Cerebellum (tissue), 4 donors: ENCODE measurements at places on chromosomes 1 and 21. TPM values are rescaled to one million over a fixed set of nuclear protein-coding genes. Genes with fewer than 3 reads are reported as not detected.

The MROH9 gene
- total RNA-seq = not detected

The EPHX1 gene
- total RNA-seq = 15.3 TPM

The HNRNPCL2 gene
- total RNA-seq = not detected

The TMPRSS3 gene
- total RNA-seq = 0.09 TPM

The CASP9 gene
- total RNA-seq = 6.4 TPM

The SCCPDH gene
- 38.0 TPM for total RNA-seq

The SLC25A33 gene
- total RNA-seq = 5.4 TPM

The TMEM52 gene
- total RNA-seq = 0.82 TPM

The CRP gene
- not detected for total RNA-seq

The OR2L8 gene
- 6.6 TPM for total RNA-seq

The MUL1 gene
- total RNA-seq = 10.3 TPM

The CHAF1B gene
- 2.5 TPM for total RNA-seq

The ACKR1 gene
- 4.2 TPM for total RNA-seq

The C1QB gene
- total RNA-seq = 7.0 TPM

The SLAMF8 gene
- not detected for total RNA-seq

DNA sequence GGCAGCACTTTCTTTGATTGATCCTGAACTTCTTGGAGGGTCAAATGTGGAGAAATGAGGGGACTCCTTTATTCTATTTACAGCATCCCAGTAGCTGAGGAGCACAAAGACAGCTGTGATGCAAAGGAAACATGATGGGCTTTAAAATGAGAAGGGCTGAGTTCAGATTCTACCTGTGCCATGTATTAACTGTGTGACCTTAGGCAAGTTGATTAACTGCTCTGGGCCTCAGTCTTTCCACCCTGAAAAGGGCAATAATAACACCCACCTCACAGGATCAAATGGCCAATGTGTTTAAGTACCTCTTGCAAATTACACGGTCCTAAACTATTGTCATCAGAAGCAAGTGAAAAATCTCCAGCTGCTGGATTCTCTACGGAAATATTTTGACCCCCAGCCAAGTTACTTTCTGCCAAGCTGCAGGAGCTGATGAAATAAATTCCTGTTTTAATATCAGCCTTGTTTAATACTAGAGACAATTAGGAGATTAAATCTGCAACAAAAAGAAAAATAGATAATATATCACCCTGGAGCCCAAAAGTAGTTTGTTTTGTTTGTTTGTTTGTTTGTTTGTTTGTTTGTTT is 15.7 kb downstream of the TMEM81 start:
- no peak for DNase-seq

GRCh38 chr1:59139396-59139795 is 157.5 kb upstream of the FGGY start:
- DNase-seq = no peak

DNA sequence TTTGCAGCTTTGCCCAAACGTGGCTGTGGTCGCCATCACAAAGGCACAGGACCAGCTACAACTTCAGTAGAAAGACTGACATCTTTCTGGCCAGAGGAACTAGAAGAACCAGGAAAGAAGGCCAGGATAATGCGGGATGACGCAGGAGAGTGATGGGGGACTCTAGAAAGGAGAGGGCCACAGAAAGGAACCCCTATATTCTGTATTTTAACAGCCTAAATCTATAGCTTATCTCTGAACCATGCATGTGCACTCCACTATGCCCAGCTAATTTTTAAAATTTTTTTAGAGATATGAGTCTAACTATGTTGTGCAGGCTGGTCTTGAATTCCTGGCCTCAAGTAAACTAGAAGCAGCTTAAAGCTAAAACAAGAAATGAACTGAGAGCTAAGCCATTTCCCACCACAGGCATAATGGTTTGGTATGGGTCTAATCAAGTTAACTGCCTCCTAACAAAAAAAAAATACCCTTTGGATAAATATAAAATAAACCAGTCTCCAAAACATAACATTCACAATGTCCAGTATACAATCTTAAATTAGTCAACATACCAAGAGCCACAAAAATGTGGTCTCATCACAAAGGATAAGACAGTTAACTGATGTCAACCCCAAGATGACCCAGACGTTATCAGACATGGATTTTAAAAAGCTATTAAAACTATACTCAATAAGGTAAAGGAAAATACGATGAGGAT is 18.0 kb downstream of the LTN1 start:
- no peak for DNase-seq

DNA sequence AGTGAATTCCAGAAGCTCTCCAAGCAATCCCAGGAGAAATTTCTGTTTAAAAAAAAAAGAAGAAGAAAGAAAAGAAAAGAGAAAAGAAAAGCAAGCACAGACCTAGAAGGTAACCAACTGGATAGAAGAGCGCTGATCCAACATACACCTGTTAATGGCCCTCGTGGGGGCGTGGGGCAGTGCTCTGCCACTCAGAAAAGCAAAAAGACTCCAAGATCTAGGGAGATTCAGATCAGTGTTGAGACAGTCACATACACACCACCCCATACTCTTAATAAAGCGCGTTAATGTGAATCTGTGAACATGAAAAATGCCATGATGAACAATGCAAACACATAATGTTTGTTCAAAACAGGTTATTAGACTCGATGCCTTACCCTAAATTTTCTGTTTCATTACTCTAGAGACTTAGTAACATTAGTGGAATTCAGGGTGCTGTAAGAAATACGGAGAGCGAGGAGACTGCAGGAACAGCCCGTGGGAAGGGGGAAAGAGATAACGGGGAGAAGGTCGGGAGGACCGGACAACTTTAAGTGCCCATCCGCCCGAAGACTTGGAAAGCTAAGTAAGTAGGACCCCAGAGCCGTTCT is 406 bp downstream of the NME7 start:
- DNase-seq = peak; percentile 1

DNA sequence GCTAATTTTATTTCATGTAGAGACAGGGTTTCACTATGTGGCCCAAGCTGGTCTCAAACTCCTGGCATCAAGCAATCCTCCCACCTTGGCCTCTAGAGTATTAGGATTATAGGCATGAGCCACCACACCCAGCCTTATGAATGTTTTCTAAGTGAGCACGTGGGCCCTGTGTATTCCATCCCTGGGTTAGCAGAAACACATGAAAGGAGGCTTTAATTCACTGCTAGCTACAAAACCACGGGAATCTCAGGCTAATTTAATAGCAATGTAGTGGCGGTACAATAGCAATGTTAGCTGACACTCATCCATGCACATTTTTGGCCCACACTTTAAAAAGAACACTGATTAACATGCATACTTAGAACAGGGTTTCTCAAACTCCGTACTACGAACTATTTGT is 32.0 kb downstream of the VTCN1 start:
- DNase-seq = no peak

- DNase-seq = no peak
Measured at GRCh38 chr1:214491468-214492146, 59.8 kb downstream of the PTPN14 start.

- DNase-seq = no peak
Measured at GRCh38 chr1:67629370-67630075, 55.5 kb upstream of the GADD45A start.

GRCh38 chr1:172176206-172176605 is 244.3 kb upstream of the C1orf105 start:
- DNase-seq = no peak

GRCh38 chr1:223745731-223746130 is 33.4 kb downstream of the CAPN2 start:
- DNase-seq = no peak

GRCh38 chr1:86990826-86991225 is 76.4 kb downstream of the HS2ST1 start:
- no peak for DNase-seq

DNA sequence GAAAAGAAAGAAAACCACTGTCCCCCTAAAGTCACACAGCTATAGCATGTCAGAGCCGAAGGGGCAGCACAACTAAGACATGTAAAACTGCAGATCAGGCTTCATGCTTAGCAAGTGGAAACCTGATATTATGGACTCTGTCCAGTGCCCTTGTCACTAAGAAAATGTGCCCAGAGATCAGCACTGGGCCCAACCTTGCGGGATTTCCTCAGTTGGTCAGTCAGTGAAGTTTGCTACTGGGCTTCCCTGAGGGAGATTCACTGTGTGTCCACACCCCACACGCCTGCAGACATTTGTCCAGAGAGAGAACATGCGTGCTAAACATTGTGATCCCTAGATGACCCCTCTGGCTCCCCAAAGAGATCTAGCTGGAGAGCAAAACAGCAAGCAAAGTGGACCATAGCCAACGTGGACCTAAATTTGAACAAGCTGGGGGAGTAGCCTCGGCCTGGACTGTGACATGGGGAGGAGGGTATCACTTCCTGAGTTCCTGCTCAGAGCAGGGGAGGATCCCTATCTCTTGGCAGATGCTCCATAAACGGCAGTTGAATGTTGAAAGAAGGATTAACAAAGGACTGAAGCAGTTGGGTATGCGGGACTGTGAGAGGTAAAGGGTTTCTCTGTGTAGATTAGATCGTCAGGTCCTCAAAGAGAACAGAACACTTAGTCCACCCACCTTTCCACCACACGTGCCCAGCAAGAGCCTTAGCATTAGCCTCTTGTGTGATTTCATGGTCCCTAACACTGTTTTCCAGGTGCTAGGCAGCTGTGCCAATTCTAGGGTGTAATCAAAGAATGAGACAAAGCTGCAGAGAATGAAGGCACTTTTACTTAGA is 53.6 kb downstream of the GLUL start:
- no peak for DNase-seq

GRCh38 chr1:245752561-245752960 is 597.8 kb downstream of the KIF26B start:
- no peak for DNase-seq

GRCh38 chr21:31837618-31838390 is 35.0 kb upstream of the HUNK start:
- no peak for DNase-seq

- no peak for DNase-seq
Measured at GRCh38 chr1:64248065-64248464, 44.6 kb downstream of the UBE2U start.

- no peak for DNase-seq
Measured at GRCh38 chr1:214184992-214185391, 96.0 kb upstream of the SMYD2 start.

GRCh38 chr1:98287626-98288025 is 366.8 kb upstream of the DPYD start:
- no peak for DNase-seq

GRCh38 chr1:223225481-223225880 is 82.4 kb upstream of the TLR5 start:
- no peak for DNase-seq

GRCh38 chr21:44813727-44814126 is 4.1 kb downstream of the SUMO3 start:
- DNase-seq = no peak

DNA sequence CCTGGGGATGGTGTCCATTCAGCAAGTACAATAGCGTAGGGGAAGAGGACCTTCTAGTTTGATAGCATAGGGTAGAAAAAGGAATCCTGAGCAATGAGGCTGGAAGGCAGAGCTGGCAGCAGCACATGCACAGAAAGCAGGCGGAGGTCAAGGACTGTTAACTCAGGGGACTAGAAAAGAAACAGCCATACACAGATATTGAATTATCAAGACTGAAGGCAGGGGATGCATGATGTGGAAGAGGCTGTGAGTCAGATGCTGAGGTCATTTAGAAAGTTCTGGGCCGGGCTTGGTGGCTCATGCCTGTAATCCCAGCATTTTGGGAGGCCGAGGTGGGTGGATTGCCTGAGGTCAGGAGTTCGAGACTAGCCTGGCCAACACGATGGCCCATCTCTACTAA is 65.6 kb downstream of the OPTC start:
- no peak for DNase-seq

- DNase-seq = peak; percentile 63
Measured at GRCh38 chr1:235513495-235514366, 9.5 kb upstream of the B3GALNT2 start.

DNA sequence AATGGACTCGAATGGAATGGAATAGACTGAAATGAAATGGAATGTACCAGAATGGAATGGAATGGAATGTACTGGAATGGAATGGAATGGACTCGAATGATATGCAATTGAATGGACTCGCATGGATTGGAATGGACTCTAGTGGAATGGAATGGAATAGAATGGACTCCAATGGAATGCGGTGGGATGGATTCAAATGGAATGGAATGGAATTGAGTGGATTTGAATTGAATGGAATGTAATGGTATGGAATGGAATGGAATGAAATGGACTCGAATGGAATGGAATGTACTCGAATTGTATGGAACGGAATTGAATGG is 99.6 kb upstream of the FBXO28 start:
- no peak for DNase-seq

DNA sequence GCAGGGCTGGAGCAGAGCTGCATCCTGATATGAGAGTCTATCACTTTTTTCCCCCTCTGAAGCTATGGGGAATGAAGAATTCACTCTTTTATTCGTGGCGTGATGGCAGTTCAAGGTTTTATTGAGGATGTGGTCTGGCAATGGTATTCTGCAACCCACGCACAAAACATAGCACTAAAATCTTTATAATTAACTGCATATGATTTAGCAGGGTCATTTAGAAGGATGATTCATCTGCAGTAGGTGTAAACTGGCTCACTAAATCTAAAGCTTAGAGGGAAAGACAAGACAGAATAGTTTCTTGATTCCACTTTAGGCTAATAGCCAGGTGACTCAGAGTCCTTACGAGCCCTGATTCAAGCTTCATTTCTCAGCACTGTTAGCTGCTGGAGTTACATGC is 25.0 kb upstream of the CHRM3 start:
- no peak for DNase-seq

- no peak for DNase-seq
Measured at GRCh38 chr1:51527144-51527543, 8.1 kb upstream of the EPS15 start.

GRCh38 chr1:207223162-207223561 is 98.3 kb upstream of the CD55 start:
- no peak for DNase-seq

DNA sequence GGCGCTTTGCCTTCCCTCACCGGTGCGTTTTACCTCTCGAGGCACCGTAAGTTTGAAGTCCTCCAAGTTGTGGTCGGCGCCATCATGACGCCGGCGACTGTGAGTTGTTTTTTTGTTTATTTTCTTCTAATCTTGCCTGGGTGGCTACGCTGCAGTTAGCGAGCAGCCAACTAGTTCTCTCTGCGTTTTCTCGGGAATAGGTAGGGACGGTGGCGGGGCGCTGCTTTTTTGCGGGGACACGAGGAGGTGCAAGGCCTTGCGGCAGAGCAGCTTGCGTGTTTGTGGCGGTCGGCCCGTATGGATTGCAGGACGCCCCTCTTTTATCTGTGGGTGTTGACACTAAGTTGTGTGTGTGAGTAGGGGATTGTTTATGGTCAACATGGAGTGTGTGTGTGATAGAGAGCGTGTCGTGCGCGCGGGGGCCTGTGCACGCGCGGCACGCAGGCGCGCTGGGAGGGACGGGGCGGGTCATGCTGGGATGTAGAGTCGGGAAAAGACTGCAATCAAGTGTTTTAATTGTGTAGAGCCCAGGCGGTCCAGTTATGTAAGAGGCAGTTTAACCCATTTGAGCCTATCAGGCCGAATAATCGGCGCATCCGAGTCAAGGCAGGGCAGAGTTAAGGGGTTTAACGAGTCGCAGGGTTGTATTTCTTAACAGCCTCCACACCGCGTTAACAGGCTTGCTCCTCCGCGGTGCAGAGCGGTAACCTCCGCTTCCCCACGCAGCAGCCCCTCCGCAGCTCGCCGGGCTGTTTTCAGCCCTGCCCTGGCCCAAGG is 1.2 kb upstream of the NEGR1 start:
- DNase-seq = peak; percentile 84
